Glutamatergic neuron (in vitro differentiated cells): ENCODE measurements at places on chromosomes 12 and 14. TPM values are rescaled to one million over a fixed set of nuclear protein-coding genes. Genes with fewer than 3 reads are reported as not detected.

DNA sequence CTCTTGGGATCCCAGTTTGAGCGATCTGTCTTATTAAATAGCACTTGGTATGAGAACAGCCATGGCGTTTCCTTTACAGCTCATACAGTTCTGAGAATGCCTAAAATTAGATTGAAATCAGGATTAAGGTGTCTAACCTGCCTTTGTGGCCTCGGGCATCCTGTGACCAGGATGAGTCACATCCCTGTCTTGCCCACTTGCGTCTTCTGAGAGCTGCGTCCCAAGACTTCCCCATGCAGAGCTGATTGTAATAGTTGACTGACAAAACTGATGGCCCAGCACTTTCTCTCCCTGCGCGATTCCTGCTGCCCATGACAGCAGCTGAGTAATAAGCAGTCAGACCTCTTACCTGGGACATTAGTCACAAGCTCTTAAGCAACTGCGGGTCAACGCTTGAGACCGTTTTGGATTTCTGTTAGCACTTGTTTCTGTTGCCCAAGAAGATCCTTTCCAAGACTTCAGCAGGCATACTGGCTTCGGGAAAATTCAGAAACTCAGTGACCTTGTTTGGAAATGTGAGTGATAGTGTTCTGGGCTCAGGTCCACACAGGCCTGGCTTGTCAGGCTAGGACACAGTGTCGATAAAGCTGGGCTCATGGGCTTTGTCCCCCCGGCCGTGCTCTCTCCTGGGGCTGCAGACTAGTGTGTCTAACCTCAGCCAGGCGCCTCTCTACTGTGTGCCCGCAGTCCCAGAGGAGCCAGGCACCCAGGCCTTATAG, 169.9 kb upstream of the HIF1A start:
- no peak for DNase-seq

The ZNF605 gene
- total RNA-seq, result 21.7 TPM

GRCh38 chr12:91617818-91618217, 435.2 kb upstream of the DCN start:
- no peak for DNase-seq

DNA sequence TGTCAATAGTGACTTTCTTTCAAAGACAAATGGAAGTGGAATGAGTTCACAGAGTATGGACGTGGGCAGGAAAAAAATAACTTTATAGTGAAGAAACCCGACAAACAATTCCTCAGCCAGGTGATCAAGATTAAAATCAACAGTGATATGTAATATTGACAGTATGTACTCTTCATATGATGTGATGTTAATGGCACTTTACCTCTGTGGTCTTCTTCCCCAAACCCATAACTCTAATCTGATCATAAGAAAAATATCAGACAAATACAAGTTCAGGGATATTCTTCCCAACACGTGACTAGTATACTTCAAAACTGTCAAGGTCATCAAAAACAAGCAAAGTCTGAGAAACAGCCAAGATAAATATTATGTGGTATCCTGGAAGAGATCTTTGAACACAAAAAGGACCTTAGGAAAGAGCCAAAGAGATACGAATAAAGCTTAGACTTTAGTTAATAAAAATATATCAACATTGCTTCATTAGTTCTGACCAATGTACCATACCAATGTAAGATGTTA, 215.5 kb downstream of the PPFIA2 start:
- no peak for DNase-seq

DNA sequence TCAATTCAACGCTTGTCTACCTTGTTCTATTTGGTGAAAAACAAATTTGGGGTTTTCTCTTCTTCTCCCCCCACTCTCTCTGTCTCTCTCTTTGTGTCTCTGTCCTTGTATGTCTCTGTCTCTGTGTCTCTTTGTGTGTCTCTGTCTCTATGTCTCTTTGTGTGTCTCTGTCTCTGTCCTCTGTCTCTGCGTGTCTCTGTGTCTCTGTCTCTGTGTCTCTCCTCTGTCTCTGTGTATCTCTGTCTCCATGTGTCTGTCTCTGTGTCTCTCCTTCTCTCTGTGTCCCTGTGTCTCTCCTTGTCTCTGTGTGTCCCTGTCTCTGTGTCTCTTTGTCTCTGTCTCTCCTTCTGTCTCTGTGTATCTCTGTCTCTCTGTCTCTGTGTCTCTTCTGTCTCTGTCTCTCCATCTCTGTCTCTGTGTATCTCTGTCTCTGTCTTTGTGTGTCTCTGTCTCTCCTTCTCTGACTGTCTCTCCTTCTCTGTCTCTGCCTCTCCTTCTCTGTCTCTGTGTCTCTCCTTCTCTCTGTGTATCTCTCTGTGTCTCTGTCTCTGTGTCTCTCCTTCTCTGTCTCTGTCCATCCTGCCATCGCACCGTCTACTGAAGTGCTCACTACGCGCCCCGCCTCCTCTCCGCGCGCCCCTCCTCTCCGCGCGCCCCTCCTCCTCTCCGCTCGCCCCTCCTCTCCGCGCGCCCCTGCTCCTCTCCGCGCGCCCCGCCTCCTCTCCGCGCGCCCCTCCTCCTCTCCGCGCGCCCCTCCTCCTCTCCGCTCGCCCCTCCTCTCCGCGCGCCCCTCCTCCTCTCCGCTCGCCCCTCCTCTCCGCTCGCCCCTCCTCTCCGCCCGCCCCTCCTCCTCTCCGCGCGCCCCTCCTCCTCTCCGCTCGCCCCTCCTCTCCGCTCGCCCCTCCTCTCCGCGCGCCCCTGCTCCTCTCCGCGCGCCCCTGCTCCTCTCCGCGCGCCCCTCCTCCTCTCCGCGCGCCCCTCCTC, 12.8 kb downstream of the LRCOL1 start:
- DNase-seq, result peak; percentile 77

- no peak for DNase-seq
Observed at GRCh38 chr12:58253663-58254062, 312.3 kb downstream of the ATP23 start.

The KRT4 gene
- total RNA-seq, result not detected
